ENCODE measurements at places on chromosomes 3 and 15. TPM values are rescaled to one million over a fixed set of nuclear protein-coding genes. Genes with fewer than 3 reads are reported as not detected.

The CLRN1 gene
- total RNA-seq, result not detected

The UNC13C gene
- total RNA-seq, result 0.06 TPM

The IL17RD gene
- total RNA-seq, result 0.92 TPM

The DGKG gene
- total RNA-seq, result 2.2 TPM

The NXPE3 gene
- 26.5 TPM for total RNA-seq

The RTP3 gene
- not detected for total RNA-seq

The XYLB gene
- 2.2 TPM for total RNA-seq

The GOLGA8T gene
- not detected for total RNA-seq

The GOLGA8H gene
- total RNA-seq, result 0.77 TPM

The GOLGA6B gene
- total RNA-seq, result not detected

The ZBED2 gene
- not detected for total RNA-seq

The TF gene
- not detected for total RNA-seq

The CP gene
- 0.06 TPM for total RNA-seq

The CDCP1 gene
- total RNA-seq, result 23.0 TPM

The LMAN1L gene
- total RNA-seq, result 0.06 TPM

The GUCA1C gene
- not detected for total RNA-seq

The GAP43 gene
- 0.45 TPM for total RNA-seq

The NLGN1 gene
- total RNA-seq, result not detected

The PLA2G4E gene
- not detected for total RNA-seq

The VWA5B2 gene
- not detected for total RNA-seq

The RPL39L gene
- 23.9 TPM for total RNA-seq

The CNTN3 gene
- not detected for total RNA-seq

The IL5RA gene
- total RNA-seq, result not detected

The MINDY4B gene
- total RNA-seq, result not detected

The RTP1 gene
- not detected for total RNA-seq

The ADIPOQ gene
- not detected for total RNA-seq

The HCN4 gene
- total RNA-seq, result not detected

The THAP10 gene
- total RNA-seq, result 8.9 TPM

The SPSB4 gene
- 0.58 TPM for total RNA-seq

The PLA2G4F gene
- not detected for total RNA-seq

The PPP1R14D gene
- not detected for total RNA-seq

The LIPC gene
- 1.3 TPM for total RNA-seq

The KLHL6 gene
- total RNA-seq, result not detected

The CYP11A1 gene
- total RNA-seq, result not detected

The DYNLT2B gene
- 28.0 TPM for total RNA-seq

The IP6K1 gene
- 26.6 TPM for total RNA-seq

The DUOXA2 gene
- not detected for total RNA-seq

The ZFYVE19 gene
- total RNA-seq, result 30.1 TPM

The PSMD2 gene
- 623 TPM for total RNA-seq

The NANOGP8 gene
- 0.29 TPM for total RNA-seq

The IL20RB gene
- 0.57 TPM for total RNA-seq

The CA12 gene
- 5.2 TPM for total RNA-seq

The ARL6 gene
- 13.5 TPM for total RNA-seq
